ENCODE measurements at places on chromosomes 2 and 18.

DNA sequence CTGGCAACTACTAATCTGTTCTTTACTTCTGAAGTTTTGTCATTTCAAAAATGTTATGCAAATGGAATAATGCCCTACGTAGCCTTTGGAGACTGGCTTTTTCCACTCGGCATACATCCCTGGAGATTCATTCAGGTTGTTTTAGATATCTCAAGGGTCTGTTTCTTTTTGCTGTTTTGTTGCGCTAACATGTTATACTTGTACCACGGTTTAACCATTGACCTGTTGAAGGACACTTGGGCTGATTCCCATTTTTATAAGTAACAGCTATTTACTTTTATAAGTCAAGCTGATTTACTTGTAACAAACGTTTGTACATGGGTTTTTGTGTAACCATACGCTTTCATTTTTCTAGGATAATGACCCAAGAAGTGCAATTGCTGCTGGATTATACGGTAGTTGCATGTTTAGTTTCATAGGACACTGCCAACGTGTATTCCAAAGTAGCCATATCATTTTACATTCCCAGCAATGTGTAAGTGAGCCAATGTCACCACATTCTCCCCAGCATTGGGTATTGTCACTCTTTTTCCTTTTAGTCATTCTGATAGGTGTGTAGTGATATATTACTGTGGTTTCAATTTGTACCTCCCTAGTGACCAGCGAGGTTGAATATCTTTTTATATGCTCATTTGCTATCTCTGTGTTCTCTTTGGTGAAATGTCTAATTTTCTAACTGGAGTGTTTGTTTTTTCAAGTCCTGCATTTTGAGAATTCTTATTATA, 36.5 kb upstream of the STAT4 start:
- no peak for DNase-seq

DNA sequence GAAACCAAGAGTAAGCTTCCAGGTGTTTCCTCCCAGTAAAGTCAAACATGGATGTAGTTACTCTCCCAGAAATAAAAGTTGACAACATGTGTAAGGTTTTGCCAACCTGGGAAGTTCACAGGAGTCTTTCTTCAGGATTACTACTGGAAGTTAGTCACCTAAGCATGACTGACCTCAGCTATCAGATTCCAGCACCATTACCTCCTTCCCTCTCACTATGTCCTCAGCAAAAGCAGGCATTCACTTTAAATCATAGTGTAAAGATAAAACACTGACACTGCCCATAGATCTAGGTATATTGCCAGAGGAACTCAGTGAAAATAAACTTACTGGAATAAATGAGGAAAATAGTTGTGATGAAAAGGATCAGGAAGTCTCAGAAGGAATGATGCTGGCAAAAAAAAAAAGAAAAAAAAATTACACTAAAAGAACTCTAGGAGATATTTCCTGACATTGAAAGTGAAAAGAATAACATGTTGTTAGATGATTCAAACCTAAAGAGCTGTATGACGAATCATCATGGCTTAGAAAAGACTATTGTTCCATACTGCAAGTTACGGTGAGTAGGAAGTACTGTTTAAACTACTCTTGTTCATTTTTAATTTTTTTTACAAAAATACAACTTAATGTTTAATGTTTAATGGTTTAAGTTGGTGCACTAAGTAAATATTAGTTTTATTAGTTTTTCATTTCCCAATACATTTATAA, 484.5 kb upstream of the ZNF804A start:
- DNase-seq, result no peak

DNA sequence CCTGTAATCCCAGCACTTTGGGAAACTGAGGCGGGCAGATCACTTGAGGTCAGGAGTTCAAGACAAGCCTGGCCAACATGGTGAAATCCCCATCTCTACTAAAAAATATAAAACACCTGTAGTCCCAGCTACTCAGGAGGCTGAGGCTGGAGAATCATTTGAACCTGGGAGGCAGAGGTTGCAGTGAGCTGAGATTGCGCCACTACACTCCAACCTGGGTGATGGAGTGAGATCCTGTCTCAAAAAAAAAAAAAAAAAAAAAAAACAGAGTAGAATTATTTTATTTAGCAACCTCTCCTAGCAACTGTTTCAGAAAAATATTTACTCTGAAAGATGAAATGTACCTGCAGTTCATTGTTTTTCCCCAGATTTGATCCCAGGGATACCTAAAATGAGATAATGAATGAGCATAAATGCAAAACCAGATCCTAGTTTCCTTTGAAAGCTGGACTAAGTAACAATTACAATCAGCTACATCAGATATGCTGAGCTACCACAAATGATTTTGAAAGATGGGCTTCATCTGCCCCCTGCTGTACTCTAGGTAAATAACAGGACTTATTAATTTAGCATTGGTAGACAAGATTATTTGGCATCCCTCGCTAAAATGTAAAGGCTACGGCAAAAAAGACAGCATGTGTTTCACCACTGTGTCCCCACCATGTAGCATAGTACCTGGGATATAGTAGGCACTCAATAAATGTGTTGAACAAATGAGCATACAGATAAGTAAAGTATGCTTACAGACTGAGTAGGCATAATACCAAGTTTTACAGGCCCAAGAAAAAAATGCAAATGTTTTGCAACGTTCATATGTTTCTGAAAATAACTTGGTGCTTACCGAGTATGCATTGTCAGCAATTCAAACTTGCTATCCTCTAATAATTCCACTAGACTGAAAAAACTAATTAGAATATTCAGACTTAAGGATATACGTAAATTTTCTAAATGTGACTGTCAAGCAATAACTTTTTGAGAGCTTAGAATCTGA, 102.5 kb downstream of the ATL2 start:
- DNase-seq, result peak; percentile 2

DNA sequence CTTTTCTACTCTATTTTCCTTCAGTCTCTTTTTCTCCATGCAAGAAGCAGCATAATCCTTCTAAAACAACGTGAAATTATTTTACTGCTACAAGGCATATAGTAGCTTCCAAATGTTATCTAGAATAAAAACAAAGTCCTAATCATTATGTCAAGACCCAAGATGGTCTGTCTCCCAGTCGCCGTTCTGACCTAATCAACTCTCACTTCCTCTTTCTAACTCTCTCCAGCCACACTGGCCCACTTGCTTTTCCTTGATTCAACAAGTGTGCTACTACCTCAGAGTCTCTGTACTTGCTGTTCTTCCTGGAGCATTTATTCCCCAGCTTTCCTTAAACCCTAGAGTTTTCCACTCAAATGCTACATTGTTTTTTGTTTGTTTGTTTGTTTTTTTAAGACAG, 1491.2 kb downstream of the LRP1B start:
- no peak for DNase-seq

GRCh38 chr2:41500895-41501294, 546.9 kb upstream of the PKDCC start:
- DNase-seq, result no peak

DNA sequence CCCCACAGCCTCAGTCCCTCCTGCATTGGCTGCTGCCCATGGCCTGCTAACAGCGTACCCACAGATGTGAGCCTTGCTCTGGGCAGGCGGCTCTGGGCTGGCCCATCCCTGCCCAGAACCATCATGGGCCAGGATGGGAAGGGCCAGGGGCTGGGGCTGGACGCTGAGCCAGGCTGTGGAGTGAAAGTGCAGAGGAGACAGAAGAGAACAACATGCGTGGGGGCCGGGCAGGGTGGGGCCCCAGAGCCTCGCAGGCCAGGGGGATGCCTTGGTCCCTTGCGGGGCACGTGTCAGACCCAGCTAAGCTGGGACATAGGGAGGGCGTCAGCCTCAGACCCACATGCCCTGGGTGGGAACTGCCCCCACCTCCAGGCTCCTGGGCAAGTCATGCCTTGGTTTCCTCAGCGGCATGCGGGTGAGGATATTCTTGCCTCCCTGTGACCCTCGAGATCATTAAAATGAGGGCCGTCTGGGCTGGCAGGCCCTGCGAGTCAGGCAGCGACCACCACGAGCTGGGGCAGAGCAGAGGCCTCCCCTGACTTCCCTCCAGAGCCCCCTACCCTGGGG, 27.3 kb downstream of the GPC1 start:
- DNase-seq, result no peak

DNA sequence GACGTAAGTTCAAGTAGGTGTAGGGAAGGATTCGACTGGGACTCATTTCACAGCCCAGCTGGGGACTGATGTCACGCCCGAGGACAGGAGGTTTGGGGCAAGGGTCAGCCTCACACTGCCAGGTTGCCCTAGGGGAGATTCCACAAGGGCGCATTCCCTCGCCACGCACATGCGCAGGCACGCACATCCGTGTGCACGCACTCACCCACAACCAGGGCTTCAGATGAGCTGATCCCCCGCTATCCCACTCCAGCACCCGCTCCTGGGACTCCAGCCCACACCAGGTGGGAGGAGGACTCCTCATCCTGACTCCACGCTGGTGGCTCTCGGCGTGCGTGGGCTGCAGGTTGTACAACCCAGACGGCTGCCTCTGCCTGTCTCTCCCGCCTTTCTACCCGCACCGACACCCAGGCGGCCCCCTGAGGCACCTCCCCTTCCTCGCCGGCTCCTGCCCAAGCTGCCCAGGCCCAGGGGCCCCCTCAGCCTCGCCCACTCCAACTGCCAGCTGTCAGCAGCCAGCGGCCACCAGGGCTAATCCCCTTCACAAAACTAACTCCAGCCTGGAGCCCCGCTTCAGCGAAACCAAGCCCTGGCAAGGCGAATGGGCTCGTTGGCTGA, 47.8 kb upstream of the FOSL2 start:
- no peak for DNase-seq

DNA sequence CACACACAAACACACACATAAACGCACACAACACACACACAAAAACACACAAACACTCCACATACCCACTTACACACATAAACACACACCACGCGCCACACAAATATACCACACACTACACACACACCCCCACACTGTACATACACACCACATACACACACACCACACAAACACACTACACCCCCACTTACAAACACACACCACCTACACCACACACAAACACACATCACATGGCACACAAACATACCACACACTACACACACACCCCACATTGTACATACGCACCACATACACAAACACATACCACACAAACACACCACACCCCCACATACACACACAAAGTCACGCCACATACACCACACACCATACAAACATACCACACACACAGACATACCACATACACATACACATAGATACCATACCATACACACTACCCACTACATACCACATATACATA, 59.9 kb downstream of the TWIST2 start:
- no peak for DNase-seq

- no peak for DNase-seq
These were observed 6.7 kb downstream of the GBX2 start for GRCh38 chr2:236161531-236161930.

DNA sequence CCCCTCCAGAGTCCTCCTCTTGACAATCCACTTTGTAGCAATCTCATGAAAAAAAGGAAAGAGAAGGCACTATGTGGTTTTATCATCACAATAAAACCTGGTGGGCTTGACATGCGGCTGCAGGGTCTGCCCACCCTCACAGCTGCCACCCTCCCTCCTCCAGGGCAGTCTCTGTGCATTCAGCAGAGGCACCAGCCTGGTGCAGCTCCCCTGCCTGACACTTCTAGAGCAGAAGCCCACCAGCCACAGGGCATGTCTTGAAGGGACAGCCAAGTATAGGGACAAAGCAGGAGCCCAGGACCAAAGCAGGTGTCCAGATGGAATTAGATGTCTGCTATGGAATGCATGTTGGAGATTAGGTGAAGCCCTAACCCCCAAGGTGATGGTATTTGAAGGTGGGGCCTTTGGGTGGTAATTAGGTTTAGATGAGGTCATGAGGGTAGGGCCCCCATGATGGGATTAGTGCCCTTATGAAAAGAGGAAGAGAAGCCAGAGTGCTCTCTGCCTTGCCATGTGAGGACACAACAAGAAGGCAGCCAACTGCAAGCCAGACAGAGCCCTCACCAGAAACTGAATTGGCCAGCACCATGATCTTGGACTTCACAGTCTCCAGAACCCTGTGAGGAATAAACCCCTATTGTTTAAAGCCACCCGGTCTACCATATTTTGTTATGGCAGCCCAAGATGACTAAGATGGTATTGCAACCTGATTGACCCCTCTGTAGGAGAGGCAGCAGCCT, 86.9 kb downstream of the MCFD2 start:
- DNase-seq, result no peak

GRCh38 chr2:44291281-44292248, 16.3 kb downstream of the SLC3A1 start:
- no peak for DNase-seq

- DNase-seq, result no peak
These were observed 3.3 kb upstream of the ZNF532 start for GRCh38 chr18:58861353-58861752.

- no peak for DNase-seq
These were observed 63.9 kb downstream of the ICOS start for GRCh38 chr2:204000446-204000845.

GRCh38 chr2:6754419-6754818, 111.3 kb downstream of the CMPK2 start:
- DNase-seq, result no peak

GRCh38 chr2:215626063-215626462, 190.2 kb upstream of the FN1 start:
- no peak for DNase-seq

GRCh38 chr18:7105943-7106342, 11.7 kb downstream of the LAMA1 start:
- no peak for DNase-seq

DNA sequence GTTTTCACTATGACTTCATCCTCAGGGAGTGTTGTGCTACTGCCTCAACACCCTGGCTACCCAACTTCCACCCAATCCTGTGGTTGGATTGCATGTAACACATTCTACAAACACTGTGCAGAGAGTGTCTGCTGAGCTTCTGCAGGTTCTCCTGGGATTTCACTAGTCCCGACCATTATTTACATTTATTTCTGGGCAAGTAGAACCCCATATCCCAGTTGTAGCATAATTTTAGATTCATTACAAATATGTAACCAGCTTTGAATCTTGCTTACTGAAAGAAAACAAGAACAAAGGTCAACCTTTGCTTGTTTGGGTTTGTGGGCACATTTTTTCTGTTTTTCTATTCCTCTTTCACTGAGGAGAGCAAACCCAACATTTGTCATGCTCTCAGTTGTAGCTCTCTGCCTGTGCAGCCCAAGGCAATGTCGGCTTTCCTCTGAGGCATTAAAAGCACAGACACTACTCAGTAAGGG, 2036.1 kb upstream of the LRRTM1 start:
- no peak for DNase-seq

DNA sequence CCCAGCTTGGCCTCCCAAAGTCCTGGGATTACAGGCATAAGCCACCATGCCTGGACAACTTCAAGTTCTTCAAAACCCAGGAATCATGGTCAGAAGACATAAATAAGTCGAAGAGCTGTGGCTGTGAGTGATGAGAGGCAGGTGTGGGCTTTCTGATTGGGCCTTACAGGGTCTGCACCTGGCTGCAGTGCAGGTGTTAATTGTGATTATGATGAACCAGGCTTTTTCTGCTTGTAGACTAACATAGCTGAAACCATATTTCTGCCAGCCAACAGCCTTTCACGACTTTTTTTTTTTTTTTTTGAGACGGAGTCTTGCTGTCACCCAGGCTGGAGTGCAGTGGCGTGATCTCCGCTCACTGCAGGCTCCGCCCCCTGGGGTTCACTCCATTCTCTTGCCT, 14.9 kb upstream of the DTNB start:
- no peak for DNase-seq

GRCh38 chr2:121231385-121232000, 53.5 kb downstream of the TFCP2L1 start:
- no peak for DNase-seq
